ENCODE measurements at places on chromosomes 2 and 18. TPM values are rescaled to one million over a fixed set of nuclear protein-coding genes. Genes with fewer than 3 reads are reported as not detected.

DNA sequence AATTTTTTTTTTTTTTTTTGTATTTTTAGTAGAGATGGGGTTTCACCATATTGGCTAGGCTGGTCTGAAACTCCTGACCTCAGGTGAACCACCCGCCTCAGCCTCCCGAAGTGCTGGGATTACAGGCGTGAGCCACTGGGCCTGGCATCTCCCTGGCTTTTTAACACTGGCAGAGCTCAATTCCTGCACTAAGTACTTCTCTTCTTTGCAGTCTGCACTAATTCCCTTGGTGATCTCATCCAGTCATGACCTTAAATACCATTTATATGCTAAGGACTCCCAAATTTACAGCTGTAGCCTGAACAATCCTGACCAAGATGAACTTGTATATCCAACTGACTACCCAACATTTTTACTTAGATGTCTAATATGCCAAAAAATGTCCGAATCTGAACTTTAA is 10.2 kb downstream of the PREPL start:
- DNase-seq, result no peak

DNA sequence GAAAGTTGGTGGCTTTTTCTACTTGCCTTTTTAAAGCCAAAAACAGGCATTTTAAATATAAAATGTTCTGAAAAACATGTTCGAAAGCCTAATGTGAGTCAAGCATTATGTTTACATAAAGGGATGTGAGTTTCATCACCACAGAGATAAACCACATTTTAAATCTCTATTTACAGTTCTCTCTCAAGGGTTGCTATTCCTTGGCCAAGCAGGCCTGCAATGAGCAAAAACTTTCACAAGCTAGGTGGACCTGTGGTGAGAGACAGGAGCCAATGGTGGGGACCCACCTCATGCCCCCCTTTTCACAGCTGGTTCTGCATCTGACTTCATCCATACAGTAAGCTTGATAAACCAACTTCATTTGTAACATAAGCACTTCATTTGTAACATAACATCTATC is 65.1 kb downstream of the CUL3 start:
- DNase-seq, result no peak

GRCh38 chr2:62149708-62150107 is 46.2 kb upstream of the B3GNT2 start:
- DNase-seq, result no peak

GRCh38 chr2:232385660-232386489 is 7.3 kb downstream of the ALPP start:
- no peak for DNase-seq

DNA sequence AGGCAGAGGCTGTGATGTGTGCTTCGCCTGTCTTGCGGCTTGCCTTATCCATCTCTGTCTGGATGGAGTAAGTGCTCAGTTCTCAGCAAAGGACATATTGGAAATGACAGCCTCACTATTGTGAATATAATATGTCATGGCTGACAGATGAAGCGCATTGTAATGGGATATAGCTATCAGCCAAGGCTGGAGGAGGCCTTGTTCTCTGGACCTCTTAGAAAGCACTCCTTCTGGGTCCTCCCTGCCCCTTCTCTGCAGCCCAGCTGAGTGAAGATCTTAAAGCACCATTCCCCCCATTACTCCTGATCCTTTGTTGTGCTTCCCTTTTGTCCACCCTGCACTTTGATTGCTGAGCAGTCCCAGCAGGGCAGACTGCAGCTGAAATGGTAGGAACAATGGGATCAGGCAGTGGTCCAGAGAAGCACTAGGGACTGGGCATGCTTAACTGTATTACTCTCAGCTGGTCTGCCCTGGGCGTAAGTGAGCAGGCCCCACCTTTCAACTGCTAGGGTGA is 265.3 kb downstream of the SETBP1 start:
- no peak for DNase-seq

DNA sequence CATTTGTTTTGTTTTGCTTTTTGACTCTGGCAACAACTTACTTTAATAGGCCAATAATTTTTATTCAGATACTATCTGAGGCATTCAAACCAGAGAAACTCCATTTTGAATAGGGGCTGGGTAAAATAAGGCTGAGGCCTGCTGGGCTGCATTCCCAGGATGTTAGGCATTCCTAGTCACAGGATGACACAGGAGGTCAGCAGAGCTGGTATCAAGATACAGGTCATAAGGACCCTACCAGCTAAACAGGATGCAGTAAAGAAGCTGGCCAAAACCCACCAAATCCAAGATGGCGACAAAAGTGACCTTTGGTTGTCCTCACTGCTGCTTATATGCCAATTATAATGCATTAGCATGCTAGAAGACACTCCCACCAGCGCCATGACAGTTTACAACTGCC is 102.2 kb upstream of the XPO1 start:
- no peak for DNase-seq

GRCh38 chr2:232485348-232485756 is 2.3 kb downstream of the ECEL1 start:
- no peak for DNase-seq

POTEI gene
- total RNA-seq, result not detected

DNA sequence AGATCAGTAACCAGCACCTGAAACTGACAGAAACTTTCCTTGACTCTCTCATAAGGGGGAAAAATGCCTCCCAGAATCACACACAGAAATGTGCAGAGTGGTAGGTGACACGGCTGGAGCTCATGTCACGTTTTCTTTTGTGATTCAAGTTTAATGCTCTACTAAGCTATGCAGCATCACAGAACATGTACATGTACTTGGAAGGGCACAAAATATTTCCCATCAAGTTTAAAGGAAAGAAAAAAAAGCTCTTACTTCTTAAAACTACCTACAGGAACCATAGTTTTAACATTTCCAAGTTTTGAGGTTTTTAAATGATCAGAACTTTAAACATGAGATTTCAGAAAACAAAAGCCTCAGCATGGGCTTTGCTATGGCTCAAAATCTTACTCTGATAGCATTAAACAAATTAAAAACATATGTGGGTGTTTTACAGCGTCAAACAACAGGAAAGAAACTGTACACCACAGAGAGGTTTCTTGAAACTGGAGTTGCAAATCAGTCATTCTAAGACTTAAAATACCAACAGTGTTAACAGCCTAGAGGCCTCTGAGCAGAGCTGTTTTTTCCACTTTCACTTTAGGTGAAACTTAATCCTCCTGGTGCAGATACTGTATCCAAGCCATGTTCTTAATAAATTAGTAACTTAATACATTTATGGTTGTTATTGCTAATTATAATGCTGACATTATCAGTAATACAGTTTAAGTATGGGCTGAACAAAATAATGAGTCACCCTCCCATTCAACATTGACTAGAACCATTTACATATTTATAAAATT is 30.1 kb downstream of the MBP start:
- no peak for DNase-seq

- peak; percentile 88 for DNase-seq
These were observed 31.8 kb downstream of the KLF7 start for GRCh38 chr2:207133820-207134519.

- DNase-seq, result no peak
These were observed 799.0 kb downstream of the DCDC2C start for GRCh38 chr2:4502230-4502843.

DNA sequence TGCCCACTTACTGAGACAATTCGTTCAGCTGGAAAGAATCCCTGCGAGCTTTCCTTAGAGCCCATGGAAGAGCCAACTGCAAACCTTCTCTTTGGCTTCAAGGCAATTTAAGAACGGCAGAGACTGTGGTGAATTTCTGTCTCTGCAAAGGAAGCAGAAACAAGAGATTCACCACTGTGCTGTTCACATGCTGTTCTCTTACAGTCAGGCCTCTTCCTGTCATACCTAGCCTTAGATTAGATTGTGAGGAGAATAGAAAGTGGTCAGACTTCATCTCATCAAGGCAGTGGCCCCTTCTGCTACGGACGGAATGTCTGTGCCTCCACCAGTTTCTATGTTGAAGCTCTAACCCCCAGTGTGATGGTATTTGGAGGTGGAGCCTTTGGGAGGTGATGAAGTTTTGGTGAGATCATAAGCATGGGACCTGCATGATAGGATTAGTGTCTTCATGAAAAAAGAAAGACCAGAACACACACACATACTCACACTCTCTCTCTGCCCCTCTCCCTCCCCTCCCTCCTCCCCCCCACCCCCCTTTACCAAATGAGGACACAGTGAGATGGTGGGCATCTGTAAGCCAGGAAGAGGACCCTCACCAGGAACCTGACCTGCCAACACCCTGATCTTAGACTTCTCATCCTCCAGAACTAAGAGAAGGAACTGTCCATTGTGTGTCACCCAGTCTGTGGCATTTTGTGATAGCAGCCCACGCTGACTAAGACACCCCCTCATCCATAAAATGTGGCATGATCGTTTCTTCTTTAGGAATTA is 45.6 kb upstream of the NRP2 start:
- no peak for DNase-seq

DNA sequence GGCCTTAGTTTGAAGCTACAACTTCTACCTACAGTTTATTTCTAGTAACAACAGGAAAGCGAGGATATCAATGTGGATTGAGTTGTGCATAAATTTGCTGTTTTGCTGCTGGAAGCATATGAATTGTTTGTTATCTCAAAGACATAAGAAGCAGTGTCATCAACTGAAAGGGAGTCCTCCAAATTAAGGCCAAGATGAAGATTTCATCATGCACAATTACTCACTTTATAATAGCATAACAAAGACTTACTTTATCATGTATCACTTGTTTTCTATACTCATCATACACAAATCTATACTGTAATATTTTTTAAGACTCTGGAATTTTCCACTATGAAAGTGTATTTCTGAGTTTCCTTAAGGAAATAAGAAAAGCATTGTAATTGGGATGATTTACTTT is 136.1 kb upstream of the FANCL start:
- DNase-seq, result no peak

- DNase-seq, result no peak
These were observed 202.8 kb downstream of the DYM start for GRCh38 chr18:49257609-49258008.

SMAD7 gene
- total RNA-seq, result 19.0 TPM

- DNase-seq, result no peak
These were observed 13.5 kb downstream of the NDUFV2 start for GRCh38 chr18:9115984-9116383.

DNA sequence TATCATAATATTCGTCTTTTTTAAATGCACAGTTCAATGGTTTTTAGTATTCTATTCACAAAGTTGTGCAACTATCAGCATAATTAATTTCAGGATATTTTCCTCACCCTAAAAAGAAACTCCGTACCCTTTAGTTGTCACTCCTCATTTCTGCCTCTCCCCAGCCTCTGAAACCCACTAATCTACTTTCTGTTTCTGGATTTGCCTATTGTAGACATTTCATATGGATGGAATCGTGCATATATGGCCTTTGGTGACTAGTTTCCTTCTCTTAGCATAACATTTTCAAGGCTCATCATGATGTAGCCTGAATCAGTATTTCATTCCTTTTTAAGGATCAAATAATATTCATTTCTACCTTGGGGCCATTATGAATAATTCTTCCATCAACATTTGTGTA is 18.5 kb downstream of the NEURL3 start:
- DNase-seq, result no peak

FAM228A gene
- 1.2 TPM for total RNA-seq

DNA sequence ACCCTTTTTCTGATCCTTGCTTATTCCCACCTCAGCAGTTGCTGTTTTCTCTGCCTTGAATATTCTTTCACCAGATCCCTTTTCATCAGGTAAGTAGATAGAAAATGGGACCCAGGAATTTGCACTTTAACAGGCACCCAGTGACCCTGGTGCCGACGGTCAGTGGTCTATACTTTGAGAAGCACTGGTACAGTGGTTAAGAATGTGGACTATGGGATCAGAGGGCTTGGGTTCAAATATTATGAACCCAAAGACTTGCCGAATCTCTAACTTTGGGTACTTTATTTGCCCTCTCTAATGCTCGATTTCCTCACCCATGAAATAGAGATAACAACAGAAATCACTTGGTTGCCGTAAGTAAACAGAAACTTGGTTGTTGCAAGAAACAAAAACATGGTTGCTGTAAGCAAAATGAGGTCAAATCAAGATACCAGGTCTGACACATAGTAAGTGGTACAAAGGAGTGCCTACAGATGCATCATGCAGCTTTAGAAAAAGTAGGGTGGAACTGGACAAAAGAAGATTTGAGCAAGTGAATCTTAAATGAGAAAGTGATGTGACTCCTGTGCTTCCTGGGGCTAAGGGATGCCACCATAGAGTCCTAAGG is 69.5 kb upstream of the GLS start:
- DNase-seq, result no peak

DNA sequence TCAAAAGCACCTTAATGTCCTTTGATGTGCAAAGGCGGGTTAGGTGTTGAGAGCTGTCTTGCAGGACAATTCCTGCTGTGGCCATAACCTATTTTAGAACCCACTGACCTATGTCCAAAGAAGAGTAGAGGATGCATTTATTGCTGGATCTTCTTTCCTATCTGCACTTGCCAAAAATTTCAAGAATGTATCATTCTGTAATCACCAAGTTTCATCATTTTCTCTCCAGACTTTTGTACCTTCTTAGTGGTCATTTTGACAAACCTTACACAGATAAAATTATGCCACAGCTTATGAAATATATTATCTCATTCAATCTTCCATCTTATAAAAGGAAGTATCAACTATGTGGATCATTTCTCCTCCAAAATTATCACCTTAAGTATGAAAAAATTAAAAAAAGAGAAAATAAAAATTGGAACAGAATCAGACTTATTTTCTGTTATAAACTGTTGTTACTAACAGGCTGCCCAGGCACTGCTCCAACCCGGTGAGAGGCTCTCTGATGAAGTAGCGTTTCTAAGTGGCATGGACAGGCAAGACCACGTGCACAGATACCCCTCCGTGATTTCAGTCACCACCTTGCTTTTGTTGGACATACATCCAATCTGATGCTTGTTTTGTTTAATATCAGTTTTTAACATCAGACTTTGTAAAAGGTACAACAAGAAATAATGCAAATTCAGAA is 559.9 kb upstream of the ID2 start:
- DNase-seq, result no peak

DNA sequence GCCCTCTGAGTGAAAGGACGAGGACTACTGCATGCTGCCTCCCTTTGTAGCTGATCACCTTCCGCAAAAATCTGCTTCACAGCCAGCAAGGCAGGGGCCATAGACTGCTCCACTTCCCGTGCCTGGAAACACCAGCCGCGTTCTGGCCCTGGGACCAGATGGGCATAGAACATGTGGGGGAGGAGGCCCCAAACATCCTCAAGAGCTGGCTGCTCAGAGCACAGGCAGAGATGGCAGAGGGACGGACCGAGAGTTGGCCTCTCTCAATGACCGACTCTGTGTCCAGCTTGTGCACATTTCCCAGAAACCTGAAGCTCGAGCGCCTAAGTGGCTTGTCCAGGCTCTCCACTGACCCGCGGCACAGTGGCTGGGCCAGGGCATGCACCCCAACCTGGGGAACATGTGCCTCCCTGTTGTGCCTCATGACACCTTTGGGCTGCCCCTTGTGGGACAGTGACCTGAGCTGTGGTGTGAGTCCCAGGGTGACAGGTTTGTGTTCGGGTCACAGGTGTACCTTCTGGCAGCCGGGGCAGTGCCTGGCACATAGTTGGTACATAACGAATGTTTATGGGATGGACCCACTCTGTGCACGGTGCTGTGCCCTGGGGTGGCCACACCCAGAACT is 9.1 kb downstream of the KCNF1 start:
- no peak for DNase-seq

Measured in heart right ventricle (tissue), 16 donors.